Hematopoietic multipotent progenitor cell treated with erythropoietin and hydrocortisone succinate and interleukin-3 and kit ligand, for 6 days (in vitro differentiated cells): ENCODE measurements at places on chromosomes 7 and 10.

- DNase-seq: no peak
These were observed 37.4 kb upstream of the ABCB4 start for GRCh38 chr7:87512906-87513305.

GRCh38 chr10:27838361-27838760, 92.7 kb upstream of the MKX start:
- no peak for DNase-seq

GRCh38 chr10:76040107-76040829, 608.8 kb downstream of the LRMDA start:
- DNase-seq: no peak

- peak; percentile 86 for DNase-seq
These were observed at the start of gene TSPAN14 for GRCh38 chr10:80453842-80454512. Gene TSPAN14 (plus strand): TSS chr10:80454310. CDS start chr10:80489234, 34,924 bp downstream.

DNA sequence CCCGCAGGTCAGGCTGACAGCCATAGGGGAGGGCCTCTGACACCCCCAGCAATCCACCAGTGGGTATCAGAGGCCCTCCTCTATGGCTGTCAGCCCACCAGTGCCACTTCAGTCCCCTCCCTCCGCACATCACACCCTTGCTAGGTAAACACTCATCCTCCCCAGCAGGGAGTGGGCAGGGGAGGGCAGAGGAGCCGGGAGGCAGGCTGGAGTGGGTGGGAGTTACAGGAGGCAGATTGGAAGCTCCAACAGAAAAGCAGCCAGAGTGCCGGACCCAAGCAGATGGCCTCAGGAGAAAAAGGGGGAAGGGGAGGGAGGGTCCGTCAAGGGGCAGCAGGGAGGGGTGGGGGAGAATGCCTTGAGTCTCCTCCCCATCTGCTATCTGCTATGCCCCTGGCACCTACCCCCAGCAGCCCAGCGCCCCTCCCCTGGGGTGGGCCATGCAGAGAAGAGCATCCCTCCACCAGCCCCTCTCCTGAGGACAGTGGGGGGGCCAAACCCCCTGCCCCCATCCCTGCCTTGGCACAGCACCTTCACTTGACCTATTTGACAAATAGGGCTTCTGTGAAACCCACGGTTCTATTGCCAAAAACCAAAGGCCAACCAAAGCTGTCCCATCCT, 2.4 kb downstream of the RASGEF1A start:
- no peak for DNase-seq
